ENCODE measurements at places on chromosomes 11 and 22. TPM values are rescaled to one million over a fixed set of nuclear protein-coding genes. Genes with fewer than 3 reads are reported as not detected.
A peak's percentile ranks its signal among the peaks of the same experiment; 100 is the strongest.

- DNase-seq: no peak
These were observed 4.0 kb downstream of the PHOX2A start for GRCh38 chr11:72239849-72240460.

GRCh38 chr11:37788141-37788877 is 1190.3 kb upstream of the RAG2 start:
- DNase-seq: no peak

DNA sequence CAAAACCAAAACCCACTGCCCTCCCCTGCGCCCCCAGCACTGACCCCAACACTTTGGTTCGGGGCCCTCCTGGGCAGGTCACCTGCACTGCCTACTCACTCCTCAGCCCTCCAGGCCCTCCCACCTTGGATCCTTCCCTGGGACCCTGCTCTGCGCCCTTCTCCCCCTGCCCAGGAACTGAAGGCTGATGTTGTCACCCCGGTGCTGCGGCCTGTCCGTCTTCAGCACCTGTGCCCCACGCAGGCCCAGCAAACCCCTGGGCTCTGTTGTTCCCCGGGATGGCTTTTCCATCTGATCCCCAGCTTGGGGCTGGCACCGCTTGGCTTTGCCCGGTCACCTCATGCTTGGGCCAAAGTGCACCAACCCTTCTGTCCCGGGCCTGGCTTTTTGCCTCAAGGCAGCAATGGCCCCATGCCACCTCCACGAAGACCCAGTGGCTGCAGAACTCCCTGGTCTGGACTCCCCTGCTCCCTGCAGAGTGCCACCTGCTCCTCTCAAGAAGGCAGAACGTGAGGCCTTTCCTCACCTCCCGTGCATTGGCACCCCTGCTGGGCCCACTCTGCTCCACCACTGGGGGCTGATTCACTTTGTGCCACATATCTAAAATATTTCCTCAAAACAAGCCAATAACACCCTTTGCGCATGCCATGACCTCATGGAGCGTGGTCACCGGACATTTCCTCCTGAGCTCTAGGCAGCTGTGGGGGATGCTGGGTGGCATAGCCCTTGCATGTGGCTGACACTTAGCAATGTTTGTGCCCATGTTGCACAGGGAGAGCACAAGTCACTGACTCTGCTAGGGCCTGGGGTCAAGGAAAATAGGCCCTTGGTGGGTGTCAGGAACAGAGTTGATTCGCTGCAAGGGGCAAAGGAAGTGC is 8.8 kb downstream of the PPM1F start:
- DNase-seq: no peak

DNA sequence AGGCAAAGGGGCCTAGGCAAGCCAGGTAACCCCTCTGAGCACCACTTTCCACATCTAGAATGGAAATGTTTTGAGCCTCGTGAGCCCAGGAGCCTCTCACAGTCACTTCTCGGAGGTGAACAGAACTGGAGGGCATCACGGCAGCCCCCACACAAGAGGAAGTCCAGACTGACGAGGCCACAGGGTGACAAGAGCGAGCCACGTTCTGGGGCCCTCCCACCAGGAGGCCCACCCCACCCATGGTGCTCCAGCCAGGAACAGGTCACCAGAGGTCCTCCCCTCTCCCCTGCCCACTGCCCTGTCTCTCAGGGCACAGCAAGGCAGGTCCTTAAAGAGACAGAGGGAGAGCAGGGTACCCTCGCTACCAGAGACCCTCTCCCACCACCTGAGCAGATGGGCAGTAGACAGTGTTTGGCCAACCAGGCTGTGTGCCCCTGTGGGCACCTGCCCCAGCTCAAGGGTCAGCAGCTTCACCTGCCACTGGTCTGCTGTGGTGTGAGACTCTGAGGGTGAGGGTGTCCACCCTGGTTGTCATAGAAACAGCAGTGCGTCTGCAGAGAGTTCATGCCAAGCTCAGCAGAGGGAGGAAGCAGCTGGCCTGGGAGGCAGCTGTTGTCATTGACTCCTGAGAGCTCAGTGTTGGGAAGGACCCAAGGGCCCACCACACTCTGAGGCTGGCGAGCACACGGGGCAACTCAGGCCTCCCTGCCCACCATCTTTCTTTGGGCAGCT is 31.4 kb downstream of the RSPH14 start:
- DNase-seq: no peak

DNA sequence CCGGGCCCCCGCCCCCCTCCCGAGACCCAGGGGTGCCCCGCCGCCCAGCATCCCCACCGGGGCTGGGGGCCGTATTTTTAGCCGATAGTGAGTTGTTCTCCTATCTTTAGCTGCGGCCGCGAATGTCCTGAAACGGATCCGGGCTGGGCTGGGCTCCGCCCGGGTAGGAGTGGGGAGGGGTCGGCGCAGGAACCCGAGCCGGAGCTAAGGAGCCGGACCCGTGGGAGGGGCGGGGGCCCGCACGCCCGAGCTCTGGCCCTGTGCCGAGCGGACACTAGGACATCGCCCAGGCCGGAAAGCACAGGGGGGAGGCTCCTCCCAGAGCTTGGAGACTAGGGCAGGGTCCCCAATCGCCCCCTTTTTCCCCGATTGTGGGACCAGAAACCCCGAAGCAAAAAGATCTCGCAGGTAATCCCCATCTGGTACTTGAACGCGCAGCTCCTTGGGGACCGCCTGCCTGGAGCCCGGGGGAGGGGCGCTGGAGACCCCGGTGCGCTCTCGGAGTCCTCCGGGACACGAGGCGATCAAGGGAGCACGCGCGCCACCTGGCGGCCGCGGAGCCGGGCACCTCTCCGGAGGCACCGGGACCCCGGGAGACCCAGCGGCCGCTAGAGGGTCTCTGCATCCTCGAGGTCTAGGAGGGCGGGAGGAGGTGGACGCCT is 669 bp downstream of the CDC42EP2 start:
- DNase-seq: peak; percentile 78

- no peak for DNase-seq
These were observed 2.8 kb upstream of the PHLDA2 start for GRCh38 chr11:2931771-2932738.

The TSSK2 gene
- not detected for total RNA-seq

The KRTAP5-7 gene
- total RNA-seq: 5.8 TPM

The CLDN5 gene
- 38.9 TPM for total RNA-seq
